Transverse colon (tissue), 4 donors: ENCODE measurements at places on chromosomes 16 and 17.
A peak's percentile ranks its signal among the peaks of the same experiment; 100 is the strongest.

DNA sequence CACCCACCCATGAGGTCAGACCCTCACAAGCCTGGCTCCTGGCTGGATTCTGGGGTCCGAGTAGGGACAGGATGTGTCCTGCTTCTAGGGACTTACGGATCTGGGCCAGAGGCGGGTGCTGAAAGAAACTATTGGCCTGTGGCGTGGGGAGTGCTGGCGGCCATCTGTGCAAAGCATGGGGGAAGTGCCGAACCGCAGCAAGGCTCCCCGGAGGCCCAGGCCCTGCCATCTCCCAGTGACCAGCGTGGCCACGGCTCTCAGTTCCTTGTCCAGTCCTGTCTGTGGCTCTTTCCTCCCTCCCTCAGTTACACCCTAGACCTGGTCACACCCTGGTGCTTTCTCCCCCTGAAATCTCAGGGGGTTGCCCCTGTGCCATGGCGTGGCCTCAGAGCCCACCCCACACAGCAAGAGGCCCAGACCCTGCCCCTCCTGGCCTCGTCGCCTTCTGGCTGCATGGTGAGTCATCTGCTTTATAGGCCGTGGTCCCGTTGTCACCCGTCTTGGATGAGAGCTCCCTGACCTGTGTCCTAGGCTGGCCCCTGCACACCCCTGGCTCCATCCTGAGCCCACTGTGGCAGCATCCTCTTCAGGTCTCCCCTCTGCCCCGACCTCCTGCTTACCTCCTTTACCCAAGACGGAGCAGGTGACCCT, 54.5 kb downstream of the PRMT7 start:
- DNase-seq = peak; percentile 56

DNA sequence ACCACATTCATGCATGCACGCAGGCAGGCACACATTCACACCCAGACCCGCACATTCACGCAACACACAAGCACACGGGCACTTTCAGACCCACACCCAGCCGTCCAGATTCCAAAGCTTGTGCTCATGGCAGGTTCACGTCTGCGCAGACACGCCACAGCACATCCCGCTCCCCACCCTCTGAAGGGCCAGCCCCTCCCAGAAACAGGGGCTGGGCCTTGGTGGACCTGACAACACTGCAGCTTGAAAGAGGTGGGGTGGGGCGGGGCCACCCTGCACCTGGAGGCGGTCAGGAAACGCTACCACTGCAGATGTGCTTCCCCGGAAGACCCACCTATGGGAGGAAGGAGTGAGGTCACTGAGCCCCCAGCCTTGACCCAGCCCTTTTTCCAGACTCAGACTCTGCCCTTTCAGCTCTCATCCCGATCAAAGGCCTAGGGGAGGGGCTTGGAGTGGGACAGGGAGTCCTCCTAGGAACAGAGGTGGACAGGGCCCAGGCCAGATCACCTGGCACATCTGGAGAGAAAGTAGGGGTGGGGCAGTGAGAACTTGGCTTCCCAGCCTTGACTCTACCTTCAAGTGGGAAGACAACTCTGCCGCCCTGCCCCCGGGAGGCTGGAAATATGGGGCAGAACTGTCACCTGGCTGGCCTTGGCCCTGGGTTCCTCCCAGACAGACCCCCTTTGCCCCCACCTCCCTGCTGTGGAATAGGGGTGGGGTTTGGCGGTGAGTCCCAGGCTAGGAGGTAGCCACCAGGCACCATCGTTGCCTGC, 11.0 kb downstream of the P3H4 start:
- peak; percentile 92 for DNase-seq

DNA sequence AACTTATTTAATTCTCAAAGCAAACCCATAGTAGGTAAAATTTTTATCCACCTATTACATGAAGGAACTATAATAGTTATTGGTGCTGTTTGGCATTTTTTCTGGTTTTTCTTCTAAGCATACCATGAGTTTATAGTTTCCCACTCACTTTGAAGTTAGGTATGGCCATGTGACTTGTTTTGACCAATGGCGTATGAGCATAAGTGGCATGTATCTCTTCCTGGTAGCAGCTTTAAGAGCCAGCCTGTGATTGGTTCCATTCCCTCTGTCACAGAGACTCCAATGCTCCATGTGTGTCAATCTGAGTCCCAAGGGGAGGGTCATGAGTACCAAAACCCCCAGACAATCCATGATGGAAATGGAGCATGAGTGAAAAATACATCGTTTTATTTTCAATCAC, 282.9 kb upstream of the N4BP1 start:
- no peak for DNase-seq

DNA sequence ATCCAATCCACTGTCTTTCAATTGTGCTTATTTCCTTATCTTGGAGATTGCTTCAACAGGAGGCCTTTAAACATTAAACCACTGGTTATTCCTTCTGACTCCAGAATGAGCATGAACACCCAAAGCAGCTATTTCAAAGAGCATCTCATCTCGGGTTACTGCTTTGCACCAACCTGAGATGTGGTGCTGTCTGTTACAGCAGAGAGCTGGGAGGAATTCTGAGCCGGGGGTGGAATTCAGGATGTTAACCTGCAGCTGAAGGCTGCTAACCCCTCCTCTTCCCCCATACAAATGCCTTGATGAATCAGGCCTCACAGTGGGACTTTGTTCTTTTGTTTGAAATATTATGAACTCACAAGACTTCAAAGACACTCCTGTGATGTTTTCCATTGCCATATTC, 113.1 kb downstream of the SHISA9 start:
- no peak for DNase-seq

DNA sequence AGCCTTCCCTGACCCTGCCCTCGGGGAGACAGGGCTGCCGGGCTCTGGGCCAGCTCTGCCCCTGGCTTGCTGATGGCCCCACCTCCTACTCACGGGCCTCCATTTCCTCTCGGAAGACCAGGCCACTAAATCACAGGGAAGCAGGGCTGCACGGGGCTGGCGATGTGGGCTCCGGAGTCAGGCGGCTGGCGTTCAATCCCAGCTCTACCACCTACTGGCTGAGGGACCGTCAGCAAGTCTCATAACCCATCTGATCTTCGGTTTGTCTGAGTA, 113.4 kb downstream of the AMFR start:
- DNase-seq = no peak

DNA sequence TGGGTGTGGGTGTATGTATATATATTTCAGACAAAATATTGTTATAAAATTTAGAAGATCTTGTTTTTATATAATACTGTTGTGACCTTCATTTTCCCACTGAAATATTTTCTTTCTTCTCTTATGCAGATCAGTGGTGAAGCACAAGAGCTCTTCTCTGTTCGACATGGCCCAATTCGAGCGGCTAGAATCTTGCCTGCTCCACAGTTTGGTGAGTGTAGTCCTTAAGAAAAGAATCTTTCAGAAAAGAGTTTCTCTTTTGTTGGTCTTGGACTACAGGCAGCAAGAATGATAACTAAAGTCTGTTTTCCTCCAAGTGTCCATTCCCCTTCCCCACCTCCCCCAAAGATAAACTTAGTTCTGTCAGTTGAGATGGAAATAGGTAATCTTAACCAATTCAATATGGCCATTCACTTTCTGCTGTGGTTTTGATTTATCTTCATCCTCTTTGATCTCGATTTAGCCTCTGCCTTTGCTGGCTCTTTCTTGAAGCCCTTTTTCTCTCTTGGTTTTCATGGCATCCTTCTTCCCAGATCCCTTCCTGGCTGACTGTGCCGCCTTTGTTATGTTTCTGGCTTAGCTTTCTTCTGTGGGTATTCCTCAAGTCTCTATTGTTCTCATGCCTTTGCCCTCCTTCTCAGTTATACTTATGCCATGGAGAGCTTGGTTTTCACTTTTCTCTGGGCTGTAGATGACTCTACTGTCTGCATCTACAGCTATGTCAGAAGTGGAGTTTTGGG, 69.6 kb downstream of the BCAS3 start:
- DNase-seq = no peak

- DNase-seq = no peak
Measured at GRCh38 chr16:50685462-50686063, 4.5 kb upstream of the SNX20 start.

DNA sequence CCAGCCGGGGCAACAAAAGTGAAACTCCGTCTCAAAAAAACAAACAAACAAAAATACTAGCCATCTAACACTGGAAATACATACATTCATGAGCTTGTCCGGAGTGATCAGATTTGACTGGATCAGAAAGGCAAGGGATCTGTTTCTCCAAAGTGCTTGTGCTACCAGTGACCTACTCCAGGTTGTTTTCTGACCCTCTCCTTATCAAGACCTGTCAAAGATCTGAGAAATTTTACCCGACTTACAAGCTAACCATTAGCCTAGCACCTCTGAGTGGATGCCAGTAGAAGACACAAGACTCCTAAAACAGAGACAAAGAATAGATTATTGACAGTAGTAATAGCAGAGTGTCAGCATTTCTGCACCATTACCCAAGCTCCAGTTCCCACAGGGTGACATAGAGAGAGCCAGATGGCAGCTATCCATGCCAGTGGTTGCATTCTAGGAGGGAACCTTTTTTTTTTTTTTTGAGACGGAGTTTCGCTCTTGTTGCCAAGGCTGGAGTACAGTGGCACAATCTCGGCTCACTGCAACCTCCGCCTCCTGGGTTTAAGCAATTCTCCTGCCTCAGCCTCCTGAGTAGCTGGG, 9.8 kb downstream of the ASPA start:
- no peak for DNase-seq

- peak; percentile 84 for DNase-seq
Measured at GRCh38 chr16:4944333-4945281, 7.7 kb upstream of the PPL start.
